Naive thymus-derived CD8-positive, alpha-beta T cell (primary cell): ENCODE measurements at places on chromosomes 11 and 22. TPM values are rescaled to one million over a fixed set of nuclear protein-coding genes. Genes with fewer than 3 reads are reported as not detected.

Gene OR51I1
- not detected for total RNA-seq

DNA sequence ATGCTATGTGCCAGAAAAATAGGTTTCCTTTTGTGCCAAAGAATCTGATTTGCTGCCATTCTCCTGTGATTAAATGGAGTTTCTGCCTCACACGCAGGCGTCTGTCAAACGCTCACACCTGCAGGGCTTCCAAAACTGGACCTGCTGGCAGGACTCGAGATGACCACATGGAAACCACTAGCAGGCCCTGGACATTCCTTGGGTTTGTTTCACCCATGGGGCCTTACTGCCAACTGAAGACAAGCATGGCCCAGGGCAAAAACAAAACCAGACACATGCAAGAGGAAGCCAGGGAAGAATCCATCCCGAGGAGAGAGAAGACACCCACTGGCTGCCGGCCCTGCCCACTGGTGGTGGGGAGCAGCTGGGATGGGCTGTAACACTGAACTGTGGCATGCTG lies 55.9 kb upstream of the MN1 start:
- DNase-seq: no peak

- DNase-seq: no peak
Measured at GRCh38 chr11:24820541-24820940, 323.7 kb downstream of the LUZP2 start.

Gene SCGB1C1
- total RNA-seq: not detected

DNA sequence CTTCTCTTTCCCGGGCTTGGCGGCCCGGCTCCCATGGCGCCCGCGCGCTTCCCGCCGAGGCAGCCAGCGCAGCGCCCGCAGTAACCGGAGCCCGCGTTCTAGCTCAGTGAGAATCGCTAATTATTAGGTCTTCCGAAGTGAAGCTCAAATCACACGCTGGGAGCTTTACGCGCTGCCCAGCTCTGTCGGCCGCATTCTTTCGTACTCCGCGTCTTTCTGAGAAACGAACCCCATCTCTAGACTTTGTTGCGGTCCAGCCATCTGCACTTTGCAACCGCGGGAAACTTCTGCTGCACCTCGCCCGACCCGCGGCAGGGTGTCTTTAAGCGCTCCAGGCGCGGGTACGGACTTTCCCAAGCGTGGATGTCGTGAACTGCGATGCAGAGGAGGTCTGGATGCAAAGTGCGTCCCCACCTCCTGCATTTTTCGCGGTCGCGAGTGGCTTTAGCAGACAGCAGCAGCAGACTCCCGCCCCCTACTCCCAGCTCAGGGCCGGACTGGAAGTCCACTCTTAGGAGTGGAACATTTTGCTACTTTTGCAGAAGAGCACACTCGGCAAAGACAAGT lies 6.0 kb upstream of the PAX6 start:
- no peak for DNase-seq

Gene OR51E2
- total RNA-seq: not detected

- DNase-seq: no peak
Measured at GRCh38 chr11:72012897-72013721, 14.4 kb downstream of the IL18BP start.

DNA sequence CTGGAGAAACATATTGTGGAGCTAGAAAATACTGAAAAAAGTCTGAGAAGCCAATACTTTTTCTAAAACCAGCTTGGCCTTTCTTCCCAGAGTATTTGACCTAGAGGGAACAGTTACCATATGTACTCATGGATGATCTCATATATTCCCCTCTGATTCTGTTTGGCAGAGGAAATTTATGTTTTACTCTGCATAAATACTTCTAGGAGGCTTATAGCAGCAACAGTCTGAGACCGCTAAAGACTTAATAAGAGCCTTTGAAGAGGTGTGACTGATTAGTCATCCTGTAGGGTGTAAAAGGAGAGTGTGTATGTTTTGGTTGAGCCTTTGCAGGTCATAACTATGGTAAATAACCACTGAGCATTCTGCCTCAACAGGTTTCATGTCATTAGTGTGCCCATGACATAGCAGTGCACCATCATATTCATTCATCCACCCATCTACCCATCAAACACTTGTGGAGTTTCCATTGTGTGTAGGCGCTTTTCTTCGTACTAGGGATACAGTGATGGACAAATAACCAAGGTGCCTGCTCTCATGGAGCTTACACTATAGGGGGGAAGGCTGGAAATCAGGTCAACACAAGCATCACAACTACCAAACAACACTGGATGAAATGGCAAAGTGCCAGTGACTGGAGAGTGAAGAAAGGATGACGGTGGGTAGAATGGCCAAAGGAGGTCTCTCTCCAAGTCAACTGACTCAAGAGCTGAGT lies 44.5 kb downstream of the TRAF6 start:
- no peak for DNase-seq

Gene CDHR5
- total RNA-seq: not detected
